Fibroblast of lung (primary cell): ENCODE measurements at places on chromosomes 2 and 18. TPM values are rescaled to one million over a fixed set of nuclear protein-coding genes. Genes with fewer than 3 reads are reported as not detected.

The IL36A gene
- total RNA-seq: not detected in 2 replicates

The PCARE gene
- under 0.01 TPM in 1 of 2 replicates, not detected in the other for total RNA-seq

- DNase-seq: peak; percentile 88
These were observed 113.0 kb downstream of the QPCT start for GRCh38 chr2:37457401-37457901.

DNA sequence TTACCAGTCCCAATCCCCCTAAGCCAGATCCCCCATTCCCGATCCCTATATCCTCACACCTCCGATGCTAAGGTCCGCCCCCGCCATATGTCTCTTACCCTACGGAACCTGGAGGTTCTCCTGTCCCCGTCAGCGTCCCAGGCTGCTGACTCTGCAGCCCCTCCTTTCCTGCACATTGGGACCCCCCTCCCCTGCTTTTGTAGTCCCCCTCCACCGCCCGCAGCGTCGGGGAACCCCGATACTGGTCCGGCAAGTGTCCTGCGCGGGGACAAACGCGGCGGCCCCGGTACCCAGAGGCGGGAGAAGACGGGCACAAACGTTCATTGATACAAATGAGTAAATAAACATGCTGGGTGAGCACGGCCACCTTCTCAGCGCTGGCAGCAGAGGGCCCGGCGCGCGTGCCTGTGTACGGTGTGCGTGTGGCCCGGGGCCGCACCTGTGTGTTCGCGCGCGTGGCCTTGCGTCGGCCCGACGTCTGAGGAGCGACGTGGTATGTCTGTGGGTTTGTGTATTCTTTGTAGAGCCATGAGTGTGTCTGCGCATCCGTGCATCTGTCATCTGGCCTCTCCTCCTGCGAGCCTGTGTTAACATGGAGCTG is 2.0 kb upstream of the CYP26B1 start:
- no peak for DNase-seq

- DNase-seq: no peak
These were observed 21.2 kb upstream of the NAB1 start for GRCh38 chr2:190627448-190628412.

- DNase-seq: peak; percentile 67
These were observed 3.8 kb downstream of the LIPG start for GRCh38 chr18:49565612-49566011.

- DNase-seq: no peak
These were observed 140.0 kb downstream of the NETO1 start for GRCh38 chr18:72727776-72728175.

DNA sequence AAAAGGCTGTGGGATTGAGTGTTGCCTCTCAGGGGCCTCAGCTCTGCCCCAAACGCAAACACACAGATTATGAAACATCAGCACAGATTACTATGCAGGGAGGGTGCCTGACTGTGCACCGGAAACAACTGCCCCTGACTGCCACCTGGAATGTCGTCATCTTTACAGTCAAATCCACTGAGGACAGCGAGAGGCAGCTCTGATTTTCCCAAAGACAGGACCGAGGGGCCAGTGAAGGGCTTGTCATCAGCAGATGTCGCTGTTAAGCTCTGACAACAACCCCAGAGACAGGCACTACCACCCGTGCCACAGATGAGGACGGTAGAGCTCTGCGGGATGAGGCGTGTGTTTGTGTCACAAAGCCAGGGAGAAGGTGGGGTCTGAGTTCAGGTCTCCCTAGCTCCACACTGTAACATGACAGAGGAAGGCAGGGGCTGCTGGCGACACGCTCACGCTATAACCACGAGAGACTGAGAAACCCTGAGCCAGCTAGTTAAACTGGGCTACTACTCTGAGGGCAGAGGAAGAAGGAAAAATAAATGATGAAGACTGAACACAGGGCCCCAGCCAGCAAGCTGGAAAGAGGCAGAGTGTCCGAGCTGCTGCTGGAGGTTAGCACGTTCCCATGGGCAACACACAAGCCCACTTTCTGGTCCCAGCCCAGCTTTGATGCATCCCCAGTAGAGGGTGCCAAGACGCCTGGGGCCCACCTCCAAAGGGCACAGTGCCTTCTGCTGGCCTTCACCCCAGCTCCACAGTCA is 47.0 kb downstream of the PARD6G start:
- peak; percentile 28 for DNase-seq

DNA sequence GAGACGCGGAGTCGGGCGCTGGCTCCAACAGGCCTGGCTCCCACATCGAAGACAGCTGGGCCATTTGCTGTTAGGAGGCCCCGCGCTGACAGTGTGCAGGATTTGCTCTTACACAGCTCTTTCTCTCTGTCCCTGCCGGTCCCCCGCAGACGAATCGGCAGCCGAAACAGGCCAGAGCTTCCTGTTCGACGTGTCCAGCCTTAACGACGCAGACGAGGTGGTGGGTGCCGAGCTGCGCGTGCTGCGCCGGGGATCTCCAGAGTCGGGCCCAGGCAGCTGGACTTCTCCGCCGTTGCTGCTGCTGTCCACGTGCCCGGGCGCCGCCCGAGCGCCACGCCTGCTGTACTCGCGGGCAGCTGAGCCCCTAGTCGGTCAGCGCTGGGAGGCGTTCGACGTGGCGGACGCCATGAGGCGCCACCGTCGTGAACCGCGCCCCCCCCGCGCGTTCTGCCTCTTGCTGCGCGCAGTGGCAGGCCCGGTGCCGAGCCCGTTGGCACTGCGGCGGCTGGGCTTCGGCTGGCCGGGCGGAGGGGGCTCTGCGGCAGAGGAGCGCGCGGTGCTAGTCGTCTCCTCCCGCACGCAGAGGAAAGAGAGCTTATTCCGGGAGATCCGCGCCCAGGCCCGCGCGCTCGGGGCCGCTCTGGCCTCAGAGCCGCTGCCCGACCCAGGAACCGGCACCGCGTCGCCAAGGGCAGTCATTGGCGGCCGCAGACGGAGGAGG is 3.5 kb downstream of the GDF7 start:
- peak; percentile 19 for DNase-seq

GRCh38 chr2:653645-654425 is 23.4 kb downstream of the TMEM18 start:
- DNase-seq: no peak

DNA sequence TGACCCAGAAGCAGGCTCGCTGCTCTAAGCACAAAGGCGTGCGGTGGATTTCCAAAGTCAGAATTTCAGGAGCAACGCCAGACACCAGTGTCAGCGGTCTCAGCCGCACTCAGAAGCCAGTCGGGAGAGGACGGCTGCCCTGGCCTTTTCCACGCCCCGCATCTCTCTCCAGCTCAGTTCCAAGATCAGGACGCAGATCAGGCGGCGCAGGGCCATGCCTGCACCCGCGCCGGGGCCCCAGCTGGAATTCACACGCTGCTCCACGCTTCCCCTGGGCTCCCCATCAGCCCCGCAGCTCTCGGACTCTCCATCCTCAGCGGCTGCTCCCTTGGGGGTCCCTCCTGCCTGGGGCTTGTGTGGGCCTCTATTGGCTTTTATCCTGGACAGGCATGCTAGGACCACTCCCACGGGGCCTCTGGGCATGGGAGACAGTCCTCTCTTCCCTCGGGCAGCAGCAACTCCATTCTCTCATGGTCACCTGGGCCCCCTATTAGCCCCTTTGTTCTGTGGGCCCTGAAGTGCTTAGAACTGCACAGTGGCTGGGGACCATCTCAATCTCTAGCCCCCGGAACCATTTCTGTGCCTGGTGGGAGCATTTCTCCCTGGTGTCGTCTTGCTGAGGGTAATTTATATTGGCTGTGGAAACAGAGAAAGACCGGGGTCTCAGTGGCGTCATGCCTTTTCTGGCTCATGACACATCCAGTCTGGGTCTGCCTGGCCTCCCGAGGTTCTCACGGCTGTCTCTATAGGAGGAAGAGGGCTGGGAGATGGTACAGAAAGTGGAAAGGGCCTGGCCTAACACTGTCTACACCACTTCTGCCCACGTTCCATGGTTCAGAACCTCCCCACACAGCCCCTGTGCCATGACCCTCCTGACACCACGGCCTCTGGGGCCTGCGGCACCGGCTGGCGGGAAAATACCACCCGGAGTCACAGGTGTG is 14.9 kb upstream of the TMEM18 start:
- DNase-seq: no peak

DNA sequence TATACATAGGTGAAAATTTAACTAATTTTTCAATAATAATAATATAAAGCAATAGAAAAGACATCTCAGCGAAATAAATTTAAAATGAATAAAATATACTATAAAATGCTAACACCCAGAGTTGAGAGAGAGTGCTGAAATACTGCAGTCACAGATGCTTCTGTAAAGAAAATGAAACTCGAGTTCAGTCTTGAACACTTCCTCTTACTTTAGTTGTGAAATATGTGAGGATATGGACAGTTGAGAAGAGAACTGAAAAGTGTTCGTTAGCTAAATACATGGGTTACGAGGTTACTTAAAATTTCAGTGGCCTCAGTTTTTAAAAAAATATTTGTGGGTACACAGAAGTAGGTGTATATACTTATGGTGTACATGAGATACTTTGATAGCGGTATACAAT is 106.8 kb downstream of the DNAH7 start:
- no peak for DNase-seq

GRCh38 chr2:107361751-107362381 is 464.8 kb upstream of the RGPD4 start:
- DNase-seq: no peak

DNA sequence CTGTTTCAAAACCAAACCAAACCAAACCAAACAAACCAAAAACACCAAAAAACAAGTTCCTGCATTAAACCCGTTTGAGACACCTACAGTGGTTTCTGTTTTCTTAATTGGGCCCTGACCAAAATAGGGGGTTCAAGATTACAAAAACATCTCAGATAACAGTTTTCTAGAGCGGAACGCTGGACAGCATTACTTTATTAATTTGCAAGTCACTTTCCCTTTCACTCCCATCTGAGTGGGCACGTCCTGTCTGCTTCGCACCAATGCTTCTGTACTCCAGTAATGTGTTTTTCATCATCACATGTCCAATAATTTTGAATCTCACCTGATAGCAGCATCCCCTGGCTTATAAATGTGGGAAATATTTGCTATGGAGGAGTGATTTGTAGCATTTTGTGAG is 11.7 kb upstream of the MYO1B start:
- no peak for DNase-seq

DNA sequence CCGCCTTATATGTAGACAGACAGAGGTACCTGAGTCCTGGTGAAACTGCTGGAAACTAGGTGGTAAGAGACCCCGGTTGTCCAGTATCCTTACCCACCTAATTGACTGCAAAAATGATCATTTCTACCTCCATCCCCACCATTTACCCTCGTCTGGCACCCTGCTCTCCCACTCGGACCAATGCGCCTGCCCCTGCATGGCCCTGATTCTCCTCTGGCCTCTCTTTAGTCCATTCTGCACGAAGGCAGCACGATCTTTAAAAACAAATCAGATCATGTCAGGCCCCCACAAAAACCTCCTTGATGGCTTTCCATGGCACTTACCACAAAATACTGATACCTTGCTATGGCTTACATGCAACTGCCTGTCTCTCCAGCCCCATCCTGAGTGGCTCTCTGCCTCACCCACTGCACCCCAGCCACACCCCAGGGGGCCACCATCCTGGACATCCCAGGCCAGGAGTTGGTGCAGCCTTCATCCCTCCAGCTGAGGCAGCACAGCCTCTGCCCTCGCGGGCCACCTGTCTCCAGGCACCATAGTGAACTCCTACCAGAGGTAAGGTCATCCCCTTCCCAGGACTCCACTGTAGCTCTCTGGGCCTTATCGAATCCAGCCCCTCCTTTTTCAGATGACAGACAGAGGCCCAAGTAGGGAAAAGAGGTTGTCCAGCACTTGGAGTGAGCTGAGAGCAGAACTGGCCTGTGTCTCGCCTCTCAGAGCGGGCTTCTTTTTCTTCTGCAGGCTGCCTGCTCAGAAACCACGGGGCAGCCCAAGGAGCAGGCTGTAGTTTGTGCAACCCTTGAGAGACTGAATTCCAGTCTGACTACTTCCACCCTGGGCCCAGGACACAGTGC is 12.3 kb upstream of the CIB4 start:
- DNase-seq: no peak

GRCh38 chr2:45670646-45671045 is 19.2 kb downstream of the PRKCE start:
- DNase-seq: no peak

GRCh38 chr2:152354909-152355308 is 19.9 kb downstream of the FMNL2 start:
- peak; percentile 23 for DNase-seq

DNA sequence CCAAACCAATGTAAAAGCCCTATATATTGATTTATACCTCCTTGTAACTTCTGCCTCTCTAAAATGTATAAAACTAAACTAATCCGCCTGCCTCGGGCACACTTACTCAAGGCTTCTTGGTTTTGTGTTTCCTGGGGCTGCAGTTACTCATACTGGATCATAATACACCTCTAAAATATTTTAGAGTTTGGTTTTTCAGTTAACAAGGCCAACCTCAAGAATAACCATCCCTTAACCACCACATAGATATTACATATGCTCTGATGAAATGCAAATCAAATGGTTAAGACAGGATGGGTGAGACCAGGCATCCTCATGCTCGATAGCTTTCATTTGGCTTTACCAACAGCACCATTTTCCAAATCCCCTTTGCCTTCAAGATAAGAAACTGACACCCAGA is 46.4 kb downstream of the UXS1 start:
- no peak for DNase-seq

DNA sequence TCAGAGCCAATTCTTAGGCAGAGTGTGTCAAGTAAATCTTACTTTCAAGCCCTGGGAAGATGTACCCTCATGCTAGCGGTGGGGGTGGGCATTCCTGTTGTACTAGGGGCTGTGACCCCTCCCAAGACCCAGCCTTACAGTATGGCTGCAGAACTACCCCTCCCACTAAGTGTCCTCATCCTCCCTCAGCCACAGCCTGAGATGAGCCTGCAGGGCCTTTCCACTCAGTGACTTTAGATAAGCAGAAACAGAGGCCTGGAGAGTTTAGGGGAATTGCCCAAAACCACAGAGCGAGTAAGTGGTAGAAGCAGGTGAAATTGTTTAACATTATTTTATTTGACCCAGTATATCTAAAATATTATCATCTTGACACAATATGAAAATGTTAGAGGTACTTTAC is 36.6 kb downstream of the TTC32 start:
- no peak for DNase-seq

DNA sequence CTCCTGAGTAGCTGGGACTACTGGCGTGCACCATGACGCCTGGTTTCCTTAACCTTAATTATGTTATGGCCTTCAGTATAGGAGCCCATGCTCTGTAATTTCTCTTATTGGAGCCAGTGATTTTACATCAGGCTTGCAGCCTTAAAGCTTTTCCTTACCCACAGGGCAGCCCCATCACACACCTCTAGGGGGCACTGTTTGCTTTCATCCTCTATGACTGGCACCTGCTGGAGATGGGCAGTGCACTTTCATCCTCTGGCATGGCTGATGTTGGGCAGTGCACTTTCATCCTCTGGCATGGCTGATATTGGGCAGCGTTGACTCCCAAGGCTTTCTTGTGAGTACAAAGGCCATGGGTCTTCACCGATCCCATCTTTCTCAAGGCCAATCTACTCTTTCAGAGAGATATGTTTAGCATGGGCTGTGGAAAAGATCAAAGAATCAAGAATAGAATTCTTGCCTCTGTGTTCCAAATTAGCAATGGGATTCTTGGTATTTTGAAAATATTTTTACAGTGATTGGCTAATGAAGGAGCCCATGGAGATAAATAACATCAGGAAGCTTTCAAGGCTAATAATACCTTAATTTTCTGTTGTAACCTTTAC is 80.7 kb upstream of the MEX3C start:
- DNase-seq: no peak
